Kidney (tissue), 22 donors: ENCODE measurements at places on chromosomes 12 and 14.

GRCh38 chr12:126798449-126798848 is 1468.5 kb upstream of the TMEM132C start:
- DNase-seq, result no peak

GRCh38 chr14:51185754-51186153 is 54.3 kb upstream of the TMX1 start:
- no peak for DNase-seq

- no peak for DNase-seq
These were observed 8.7 kb downstream of the SLC48A1 start for GRCh38 chr12:47781479-47782371.

GRCh38 chr14:26132061-26132645 is 465.7 kb downstream of the NOVA1 start:
- DNase-seq, result no peak

GRCh38 chr14:70671652-70672644 is 30.2 kb downstream of the TTC9 start:
- DNase-seq, result no peak
